Stimulated activated CD4-positive, alpha-beta T cell treated with anti-CD3 and anti-CD28 coated beads, Interleukin-2, amount 100 ng/mL, for 48 hours (primary cell): ENCODE measurements at places on chromosomes 5 and 9.
A peak's percentile ranks its signal among the peaks of the same experiment; 100 is the strongest.

- DNase-seq, result no peak
These were observed 108.3 kb upstream of the MSX2 start for GRCh38 chr5:174616036-174616435.

GRCh38 chr9:21830589-21830988 lies 28.2 kb downstream of the MTAP start:
- no peak for DNase-seq

- DNase-seq, result no peak
These were observed 5.0 kb upstream of the RXFP3 start for GRCh38 chr5:33931136-33931535.

DNA sequence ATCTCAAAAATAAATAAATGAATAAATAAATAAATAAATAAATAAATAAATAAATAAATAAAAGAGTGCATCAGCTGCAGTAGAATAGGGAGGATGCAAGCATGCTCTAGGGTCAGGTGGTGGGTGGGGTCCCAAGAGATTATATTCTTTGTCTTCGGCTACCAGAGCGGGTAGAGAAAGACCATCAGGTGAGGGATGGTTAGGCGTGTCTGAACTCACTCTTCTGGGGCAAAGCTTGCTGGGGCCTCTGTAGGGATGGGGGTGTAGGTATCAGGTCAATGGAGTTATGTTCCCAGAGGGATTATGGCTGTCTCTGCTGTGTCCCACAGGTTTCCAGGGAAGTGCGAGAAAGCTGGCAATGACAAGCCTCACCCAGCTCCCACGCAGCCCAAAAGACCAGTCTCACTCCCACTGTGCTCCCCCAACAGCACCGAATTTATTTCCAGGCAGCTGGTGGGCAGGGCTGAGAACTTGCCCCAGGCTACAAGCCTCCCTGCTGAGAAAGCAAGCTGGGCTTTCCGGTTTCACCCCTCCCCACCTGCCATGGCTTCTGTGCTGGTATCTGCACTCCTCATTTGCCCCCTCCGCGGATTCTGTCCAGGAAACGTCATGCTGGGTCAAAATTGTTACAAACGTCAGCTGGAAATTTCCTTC lies 180.8 kb downstream of the LURAP1L start:
- DNase-seq, result no peak

GRCh38 chr5:54224103-54224826 lies 86.1 kb downstream of the ARL15 start:
- no peak for DNase-seq

GRCh38 chr5:27748847-27749246 lies 710.5 kb upstream of the CDH9 start:
- DNase-seq, result no peak

- no peak for DNase-seq
These were observed 310.4 kb downstream of the SLF1 start for GRCh38 chr5:94928891-94929290.

DNA sequence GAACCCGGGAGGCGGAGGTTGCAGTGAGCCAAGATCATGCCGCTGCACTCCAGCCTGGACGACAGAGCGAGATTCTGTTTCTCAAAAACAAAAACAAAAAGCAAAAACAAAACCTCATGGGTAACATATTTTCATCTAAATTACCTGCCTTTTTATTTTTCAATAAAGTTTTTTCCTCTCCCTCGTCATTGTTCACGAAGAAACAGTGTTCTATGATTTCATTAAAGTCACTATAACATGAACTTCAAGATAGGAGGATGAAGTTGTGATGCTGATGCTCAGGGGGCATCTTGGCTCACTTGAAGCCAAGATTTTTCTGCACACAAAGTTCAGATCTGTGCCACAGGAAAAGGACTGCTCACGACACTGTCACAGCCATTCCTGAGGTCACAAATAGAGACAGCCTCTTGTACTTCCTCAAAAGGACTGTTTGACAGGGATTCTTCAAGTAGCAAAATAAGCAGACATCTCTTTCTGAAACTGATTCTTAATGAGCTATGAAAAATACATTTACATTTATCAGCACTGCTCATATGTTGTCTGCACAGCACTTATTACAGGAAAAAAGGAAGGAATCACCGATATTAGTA lies 16.1 kb downstream of the NIPSNAP3B start:
- no peak for DNase-seq

- DNase-seq, result no peak
These were observed 23.0 kb downstream of the EPB41L4B start for GRCh38 chr9:109297899-109298298.

DNA sequence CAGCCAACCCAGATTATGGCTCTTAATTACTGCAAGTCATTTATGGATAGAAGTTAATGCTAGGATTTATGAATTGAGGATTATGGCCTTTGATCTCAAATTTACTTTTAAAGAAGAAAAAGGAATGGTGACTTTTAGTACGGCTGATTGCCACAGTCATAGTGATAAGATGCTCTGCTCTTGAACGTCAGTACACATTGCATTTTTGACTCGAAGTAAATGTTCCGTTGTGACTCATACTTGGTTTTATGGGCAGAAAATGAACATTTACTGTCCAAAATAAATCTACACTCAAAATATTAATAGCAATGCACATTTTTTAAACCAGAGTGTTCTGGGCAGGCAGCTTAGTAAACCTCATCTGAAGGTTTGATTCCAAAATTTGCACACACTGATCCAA lies 830 bp downstream of the ADAMTSL1 start:
- DNase-seq, result no peak

- DNase-seq, result no peak
These were observed 7.0 kb downstream of the MAMDC4 start for GRCh38 chr9:136858844-136859757.

- no peak for DNase-seq
These were observed 146.8 kb downstream of the GHR start for GRCh38 chr5:42569953-42570548.

DNA sequence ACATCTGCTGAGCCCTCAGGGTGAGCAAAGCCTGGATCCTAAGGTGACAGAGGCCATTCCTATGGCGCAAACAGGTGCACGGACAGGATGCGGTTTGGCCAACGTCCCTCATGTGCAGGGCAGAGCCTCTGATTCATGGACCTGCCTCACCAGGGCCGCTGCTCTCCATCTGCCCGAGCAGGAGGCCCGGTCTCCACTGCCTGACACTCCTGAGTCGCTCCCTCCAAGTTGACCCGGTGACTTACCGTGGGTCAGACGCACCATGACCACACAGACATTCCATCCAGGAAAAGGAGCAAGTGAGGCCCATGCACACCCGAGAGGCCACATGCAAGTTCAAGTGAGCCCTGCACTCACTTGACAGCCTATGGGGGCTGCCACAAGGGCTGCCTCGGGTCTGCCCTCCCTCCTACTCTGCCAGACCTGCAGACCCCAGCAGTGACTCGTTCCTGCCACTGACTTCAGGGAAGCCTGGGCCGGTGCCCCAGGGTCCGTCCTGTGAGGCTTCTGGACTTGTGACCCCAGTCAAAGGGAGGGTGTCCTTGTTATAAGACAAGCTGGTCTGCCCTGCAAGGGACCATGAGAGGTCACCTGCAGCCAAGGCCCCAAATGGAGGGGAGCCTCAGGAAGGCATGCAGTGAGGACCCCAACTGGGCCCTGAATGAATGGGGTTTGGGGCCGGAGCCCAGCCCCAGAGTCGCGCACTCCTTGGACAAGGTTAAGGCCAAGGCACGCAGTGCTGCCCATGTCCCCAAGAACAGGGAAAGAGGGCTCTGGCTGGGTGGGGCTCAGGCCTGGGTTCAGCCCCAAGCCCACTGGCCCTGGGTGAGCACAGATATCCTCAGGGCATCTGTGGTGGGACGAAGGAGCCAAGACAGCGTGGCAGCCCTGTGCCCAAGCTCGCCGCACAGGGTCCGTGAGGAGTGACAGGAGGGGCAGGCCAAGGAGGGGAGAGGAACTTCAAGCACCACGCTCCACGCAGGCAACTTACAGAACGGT lies 10.1 kb downstream of the BRD3OS start:
- DNase-seq, result no peak

GRCh38 chr5:63255594-63255993 lies 677.0 kb downstream of the LRRC70 start:
- DNase-seq, result no peak

- no peak for DNase-seq
These were observed 379.5 kb downstream of the NFIB start for GRCh38 chr9:13934416-13934815.

DNA sequence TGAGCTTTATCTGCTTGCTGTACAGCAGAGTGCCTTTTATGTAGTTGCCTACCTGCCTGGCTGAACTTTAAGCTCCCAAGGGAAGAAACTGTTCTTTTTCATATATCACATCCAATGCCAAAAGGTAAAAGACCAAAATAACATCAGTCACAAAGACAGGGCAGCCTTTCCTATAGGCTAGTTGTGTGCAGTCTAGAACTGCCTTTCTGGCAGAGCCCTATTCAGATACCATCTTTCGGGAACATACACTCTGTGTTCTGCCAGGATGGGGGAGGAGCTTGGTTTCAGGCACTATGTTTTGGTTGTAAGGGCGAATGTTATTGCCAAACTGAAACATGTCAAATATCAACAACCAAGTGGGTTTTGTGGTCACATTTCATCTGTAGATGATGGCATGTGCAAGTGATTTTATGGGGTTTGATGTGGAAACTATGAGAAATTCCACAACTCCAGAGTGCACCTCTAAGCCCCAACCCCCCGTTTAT lies 314.5 kb downstream of the ADGRV1 start:
- no peak for DNase-seq

DNA sequence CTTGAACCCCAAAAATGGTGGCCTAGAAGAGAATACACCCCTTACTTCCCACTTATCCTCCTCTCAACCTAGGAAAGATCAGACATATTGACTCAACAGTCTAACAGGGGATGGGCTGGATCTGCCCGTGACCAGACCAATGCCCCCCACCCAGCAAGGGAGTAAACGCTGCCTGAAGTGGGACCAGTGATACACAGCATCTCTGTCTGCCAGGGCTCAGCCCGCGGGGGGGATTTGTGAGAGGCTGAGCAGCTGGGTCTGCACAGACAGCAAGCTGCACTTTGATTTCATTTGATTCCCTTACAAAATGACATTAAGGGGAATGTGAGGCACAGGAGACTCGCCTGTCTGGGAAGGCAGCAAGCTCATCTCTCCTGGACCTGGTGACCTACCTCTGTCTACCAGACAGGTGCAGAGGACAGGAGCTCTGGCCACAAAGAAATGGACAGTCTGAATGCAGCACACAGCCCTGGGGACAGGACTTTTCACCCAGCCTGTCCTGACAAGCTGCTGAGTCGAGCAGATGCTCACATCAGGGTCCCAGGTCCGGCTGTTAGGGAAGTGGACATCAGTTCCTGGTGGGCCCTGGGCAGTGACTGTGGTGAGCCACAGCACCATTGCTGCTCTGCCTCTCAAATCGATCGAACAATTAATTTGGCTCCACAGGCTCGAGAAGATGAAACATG lies 79.9 kb downstream of the RGS3 start:
- DNase-seq, result no peak

DNA sequence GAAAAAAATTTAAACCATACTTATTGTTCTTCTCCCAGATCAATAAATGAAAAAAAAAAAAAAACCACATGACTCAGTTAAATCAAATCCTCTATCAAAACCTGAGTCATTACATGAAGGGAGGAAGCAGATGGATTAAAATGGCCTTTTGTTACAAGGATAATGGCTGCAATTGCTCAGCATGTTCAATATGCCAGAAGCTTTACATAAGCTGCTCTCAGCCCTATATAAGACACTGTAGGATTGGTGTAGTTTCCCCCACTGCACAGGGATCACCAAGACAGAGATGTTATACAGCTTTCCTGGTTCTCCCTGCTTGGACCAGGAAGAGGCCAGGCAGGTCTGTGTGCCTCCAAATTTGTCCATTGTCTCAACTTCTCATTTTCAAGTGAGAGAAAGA lies 101.6 kb upstream of the MAP1B start:
- DNase-seq, result no peak

DNA sequence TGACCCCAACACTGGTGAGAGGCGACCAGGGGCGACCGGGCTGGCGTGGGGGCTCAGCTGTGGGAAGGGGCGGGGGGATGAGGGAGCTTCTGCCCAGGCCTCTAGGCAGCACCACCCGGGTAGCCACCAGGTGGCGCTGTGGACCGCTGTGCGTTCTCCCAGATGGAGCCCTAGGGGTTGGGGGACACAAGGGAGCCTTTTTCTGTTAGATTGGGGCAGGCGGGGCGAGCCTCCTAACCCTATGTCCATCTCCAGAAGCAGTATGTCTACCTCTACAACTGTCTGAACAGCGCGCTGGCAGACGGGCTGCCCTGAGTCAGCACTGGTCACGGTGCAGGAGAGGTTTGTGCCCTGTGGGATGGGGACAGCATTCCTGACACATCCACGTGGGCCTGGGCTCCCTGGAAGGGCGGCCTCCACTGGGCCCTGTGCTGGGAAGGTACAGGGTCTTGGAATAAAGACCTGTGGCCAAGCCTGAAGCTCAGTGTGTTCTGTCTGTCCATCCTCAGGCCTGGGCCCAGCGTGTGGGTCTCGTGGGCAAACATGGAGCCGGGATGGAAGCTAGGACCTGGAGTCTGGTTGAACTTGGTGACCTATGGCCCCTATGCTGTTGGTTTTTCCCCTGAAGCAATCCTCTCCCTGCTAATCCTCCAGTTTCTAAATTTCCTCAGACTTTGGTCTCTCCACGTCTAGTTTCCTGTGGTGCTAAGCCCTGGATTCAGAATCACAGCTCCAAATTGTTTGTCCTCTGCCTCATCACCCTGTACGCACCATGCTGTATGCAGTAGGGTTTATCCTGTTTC lies 23.1 kb upstream of the SPTLC1 start:
- peak; percentile 81 for DNase-seq

GRCh38 chr5:167673942-167674341 lies 617.5 kb upstream of the WWC1 start:
- no peak for DNase-seq

DNA sequence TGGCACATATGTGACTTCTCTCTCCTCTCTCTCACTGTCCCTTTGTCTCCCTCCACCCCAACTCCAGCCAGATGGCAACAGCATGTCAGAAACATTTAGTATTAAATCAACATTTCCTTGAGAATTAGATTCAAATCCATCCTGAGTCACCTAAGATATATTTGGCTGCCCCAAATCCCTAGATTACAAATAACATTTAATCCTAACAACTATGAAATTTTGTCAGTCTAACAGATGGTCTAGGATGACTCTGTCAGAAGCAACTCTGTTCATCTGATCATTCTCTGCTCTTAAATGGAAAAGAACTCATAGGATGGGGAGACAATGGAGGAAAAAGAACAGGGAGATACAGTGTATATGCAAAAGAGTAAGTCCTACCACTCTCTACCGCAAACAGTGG lies 201.2 kb downstream of the TSSK1B start:
- DNase-seq, result no peak

DNA sequence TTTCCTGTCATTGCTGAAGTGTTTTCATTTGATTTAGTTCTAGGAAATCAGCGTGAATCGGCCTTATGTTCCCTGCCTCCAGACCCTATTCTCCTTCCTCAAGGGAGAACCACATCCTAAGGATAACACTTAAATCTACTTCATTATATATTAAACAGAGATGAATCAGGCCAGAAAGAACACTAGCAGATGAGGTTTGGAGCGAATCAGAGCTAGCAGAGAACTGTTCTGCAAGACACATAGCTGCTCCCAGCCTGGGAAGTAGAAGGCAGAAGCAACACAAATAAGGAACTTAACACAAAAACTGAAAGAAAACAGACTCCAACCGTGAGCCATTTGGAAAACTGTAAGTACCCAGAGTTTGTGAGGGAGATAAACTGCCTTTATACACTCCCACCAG lies 718.2 kb downstream of the SEMA5A start:
- DNase-seq, result no peak
